ENCODE measurements at places on chromosomes 16 and 17. TPM values are rescaled to one million over a fixed set of nuclear protein-coding genes. Genes with fewer than 3 reads are reported as not detected.

DNA sequence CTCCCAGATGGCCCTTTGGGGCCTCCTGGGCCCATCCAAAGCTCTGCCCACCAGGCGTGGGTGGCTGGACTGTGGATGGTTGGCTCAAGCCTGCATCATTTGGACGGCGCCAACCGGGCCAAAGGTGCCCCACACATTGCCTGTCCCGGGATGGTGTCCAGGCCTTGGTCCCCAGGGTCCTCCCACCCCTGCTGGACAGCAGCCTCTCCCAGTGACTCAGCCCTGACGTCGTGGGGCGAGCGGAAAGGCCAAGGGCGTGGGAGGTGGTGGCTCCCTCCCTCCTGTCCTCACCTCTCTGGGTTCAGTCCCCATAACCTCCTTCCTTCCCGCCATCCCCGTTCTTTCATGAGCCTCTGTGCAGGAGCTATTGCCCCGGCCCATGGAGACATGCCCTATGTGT, 42.1 kb upstream of the DLX4 start:
- no peak for DNase-seq

OSGIN1 gene
- polyA plus RNA-seq = 0.32 TPM

- no peak for DNase-seq
Observed at GRCh38 chr17:3035968-3036280, 27.5 kb downstream of the OR1D5 start.

- no peak for DNase-seq
Observed at GRCh38 chr17:70158180-70158579, 11.2 kb upstream of the KCNJ2 start.

DNA sequence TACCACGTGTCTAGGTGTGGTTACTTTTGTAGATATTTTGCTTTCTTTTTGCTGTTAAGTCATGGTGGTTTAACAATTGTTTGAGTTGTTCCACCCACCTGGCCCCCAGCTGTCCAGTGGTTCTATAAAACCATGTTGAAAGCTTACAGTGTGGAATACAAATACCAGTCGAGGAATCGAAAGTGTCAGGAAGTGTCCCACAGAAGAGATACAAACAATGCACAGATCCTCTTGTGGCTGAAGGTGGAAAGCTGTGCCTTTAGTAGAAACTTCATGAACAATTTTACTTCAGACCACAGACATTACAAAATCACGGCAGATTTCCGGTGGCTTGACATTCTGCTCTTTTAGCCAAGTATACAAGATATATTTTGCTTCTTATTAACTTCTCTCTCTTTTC, 782.4 kb upstream of the SOX9 start:
- no peak for DNase-seq

DNA sequence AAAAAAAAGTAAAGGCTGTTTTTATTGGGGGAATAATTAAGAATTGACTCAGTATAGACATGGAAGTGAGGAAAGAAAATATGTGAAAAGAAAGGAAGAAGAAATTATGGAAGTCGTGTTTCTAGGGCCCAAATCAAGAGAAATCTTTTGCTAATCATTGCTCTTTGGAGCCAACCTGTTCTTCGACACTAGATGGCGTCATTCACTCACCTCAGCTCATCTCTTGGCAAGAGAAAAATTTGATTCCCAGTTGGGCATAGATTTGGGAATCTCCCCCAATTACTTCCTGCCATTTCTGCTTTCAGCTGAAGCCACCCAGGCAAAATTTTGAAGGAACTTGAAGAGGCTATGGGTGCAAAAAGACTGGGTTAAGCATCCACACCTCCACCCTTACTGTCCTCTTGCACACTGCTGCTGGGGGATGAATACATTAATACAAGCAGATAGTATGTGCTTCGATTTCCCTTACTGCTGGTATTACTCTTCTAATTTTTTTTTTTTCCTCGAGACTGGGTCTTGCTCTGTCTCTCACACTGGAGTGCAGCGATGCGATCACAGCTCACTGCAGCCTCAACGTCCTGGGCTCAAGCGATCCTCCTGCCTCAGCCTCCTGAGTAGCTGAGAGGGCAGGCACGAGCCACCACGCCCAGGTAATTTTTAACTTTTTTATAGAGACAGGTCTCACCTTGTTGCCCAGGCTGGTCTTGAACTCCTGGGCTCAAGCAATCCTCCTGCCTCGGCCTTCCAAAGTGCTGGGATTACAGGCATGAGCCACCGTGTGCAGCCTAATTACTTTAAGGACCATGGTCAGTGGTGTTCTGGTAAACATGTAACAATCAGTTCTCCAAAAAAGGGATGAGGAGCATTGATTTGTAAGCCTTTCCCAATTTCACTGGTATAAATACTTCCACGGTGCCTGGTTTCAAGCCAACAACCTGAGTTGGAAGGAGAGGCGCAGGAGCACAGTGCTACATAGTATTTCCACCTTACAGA, 13.5 kb downstream of the PSMD7 start:
- DNase-seq = peak; percentile 76

GCGR gene
- polyA plus RNA-seq = 0.92 TPM

CFAP97D1 gene
- not detected for polyA plus RNA-seq

NPLOC4 gene
- polyA plus RNA-seq = 24.1 TPM

XAF1 gene
- polyA plus RNA-seq = not detected

GRCh38 chr17:82355770-82356427, 3.1 kb upstream of the TEX19 start:
- DNase-seq = no peak

DNA sequence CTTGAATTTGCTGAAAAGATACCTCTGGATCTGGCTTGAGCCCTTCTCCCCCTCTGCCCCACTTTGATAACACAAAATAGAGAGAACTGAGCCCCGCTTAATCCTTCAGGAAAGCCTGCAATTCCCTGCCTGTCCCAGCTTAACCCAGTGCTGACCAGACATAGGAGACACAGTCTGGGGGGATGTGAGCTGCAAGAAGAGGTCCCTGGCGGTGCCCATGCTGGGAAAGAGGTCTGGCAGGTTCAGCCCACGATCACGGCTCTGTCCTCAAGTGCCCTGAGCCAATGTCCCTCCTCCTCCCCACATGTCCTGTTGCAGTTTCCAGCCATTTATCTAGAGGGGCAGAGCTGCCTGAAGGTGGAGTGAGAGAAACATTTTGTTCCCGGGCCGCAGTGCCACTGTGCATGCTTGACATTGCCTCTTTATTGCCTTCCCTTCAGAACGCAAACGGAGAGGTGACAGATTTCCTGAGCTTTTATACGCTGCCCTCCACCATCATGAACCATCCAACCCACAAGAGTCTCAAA, 29.0 kb downstream of the PLCD3 start:
- no peak for DNase-seq

DNA sequence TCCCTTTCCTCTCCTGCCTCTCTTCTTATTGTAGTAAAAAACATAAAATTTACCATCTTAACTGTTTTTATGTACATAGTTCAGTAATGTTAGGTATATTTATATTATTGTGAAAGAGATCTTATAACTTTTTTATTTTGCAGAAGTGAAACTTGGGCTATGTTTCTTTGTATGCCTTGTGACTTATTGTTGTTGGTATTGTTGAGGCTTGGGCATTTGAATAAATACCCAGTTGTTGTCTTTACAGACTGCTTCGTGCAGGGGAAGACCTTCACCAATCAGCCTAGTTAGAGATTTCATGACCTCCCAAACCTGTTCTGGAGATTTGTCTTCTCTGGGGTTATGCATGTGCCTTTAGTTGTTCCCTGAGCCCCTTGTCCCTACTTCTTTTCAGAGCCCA, 31.9 kb downstream of the REXO5 start:
- DNase-seq = no peak

GRCh38 chr16:49959552-49960277, 65.3 kb upstream of the CNEP1R1 start:
- no peak for DNase-seq

DNA sequence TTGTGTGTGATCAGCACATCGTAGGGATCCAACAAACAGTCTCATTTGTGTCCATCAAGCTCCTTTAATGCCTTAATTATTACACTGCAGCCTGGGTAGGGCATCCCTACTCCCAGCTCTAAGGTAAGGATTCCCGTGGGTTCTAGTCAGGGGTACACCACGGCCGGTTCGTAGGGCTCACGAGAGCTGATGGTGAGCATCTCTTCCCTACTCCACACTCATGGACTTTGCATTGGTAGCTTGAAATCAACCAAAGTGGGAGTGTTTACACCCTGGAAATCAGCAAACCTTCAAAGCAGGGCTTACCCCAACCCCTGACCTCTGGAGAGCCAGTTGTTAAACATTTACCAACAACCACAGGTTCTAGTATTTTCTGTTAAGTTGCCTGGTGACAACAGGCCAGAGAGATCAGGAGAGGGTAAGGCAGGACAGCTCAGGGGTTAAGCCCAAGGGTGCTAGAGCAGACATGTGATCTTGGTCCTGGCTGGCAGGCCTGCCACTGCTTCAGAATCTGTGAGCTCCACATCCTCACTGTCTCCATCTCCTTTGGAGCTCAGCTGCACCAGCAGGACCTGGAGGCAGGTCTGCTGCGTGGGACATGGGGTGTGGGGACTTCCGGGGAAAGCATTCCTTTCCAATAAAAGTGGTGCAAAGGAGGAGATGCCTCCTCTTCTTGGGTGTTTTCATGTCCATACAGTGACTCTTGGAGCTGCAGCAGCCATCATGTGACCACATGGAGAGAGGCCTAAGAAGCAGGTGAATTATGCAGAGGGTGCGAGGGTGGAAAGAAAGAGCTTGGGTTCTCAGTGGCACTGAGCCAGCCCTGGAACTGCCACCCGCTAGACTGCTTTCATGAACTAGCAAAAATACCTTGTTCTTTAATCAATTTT, 36.1 kb upstream of the ZCCHC14 start:
- no peak for DNase-seq

- DNase-seq = no peak
Observed at GRCh38 chr16:8943001-8943763, 20.5 kb downstream of the USP7 start.

GRCh38 chr16:1876468-1876867, 4.5 kb upstream of the MEIOB start:
- no peak for DNase-seq

- no peak for DNase-seq
Observed at GRCh38 chr17:83175822-83176622, 96.6 kb downstream of the METRNL start.

DNA sequence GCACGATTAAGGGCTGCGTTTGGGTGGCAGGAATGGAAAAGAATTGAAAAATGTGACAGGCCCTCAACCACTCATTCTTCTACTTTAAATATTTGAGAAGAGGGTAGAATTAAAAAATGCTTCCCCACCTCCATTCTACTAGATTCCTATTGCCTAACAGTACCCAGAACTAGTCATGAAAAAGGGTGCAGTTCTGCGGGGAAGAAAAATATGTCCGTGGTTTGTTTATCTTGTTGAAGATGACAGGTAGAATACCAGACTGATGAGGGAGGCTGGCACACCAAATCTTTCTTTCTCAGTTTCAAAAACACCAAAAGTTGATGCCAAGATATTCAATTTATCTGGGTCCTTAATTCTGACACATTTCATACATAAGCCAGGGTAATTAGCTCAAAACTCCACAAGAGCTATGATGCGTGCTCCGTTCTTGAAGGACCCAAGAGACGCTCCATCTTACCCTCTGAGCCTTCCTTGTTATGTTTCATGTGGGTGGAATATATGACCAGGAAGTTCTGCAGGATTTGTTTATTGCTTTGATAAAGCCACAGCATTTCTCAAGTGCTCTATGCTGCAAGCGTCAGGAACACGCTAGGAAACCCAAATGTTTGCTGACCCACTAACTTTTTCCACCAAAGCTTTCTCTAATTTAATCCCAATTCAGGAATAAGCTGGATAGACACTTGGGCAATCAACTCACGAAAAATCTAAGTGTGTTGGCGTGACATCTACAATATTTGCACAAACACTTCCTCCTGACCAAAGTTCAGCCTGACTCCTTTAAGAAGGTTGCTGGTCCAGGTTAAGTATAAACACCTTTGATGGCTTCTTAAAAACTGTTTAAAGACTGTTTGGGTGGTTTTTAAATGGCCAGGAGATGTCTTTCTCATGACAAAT, 20.6 kb upstream of the GAN start:
- no peak for DNase-seq

DNA sequence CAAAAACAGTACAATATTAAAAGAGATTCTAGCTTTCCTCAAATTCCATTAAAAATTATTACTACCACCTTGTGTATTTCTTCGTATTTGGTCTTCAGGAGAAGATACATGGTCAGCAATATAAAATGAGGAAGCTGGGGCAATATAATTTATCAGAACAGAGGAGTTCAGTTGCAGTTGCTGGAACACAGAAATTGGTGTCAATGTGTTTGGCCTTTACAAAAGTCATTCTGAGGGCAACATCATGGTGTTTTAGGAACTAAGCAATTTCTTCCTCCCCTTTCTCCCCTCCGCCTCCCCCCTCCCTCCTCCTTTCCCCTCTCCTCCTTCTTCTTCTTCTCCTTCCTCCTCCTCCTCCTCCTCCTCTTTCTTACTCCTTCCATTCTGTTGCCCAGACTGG, 102.1 kb downstream of the YPEL2 start:
- DNase-seq = no peak

PRPF8 gene
- polyA plus RNA-seq = 178 TPM

DNA sequence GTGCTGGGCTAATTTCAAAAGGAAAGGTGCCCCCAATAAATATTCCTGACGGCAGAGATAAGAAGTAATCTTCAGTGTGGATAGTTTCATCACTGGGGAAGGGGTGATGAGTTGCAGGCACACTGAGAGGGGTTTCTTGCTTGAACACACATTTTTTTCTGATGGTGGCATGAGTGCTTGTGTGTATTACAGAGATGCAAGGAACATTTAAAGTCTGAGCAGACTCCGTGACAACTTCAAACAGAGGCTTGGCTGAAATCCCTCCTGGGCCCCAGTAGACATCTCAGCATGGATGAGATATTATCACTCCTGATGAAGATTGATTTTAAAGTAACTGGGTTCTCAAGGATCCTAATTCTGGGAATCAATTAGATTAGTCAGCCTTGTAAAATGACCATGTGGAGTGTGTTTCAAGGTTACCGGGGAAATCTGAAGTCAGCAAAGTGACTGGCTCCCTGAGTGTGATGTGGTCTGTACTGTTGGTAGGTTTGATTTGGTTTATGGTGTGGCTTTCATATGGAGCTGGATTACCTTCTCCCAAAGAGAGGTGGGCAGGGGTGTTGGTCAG, 435.8 kb upstream of the EEF2KMT start:
- no peak for DNase-seq

DNA sequence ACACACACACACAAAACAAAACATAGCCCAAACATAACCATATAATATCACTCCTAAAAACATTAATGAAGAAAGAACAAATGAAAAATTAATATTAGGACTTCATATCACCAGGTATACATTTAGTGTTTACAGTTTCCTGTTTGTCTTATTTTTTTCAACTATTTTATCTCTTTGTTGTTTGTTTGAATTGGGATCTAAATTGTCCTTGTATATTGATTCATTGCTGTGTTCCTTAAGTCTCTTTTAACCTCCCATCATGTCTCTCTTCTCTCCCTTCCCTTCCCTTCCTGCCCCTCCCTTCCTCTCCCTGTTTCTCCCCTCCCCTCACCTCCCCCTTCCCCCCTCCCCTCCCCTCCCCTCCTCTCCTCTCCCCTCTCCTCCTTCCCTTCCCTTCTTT, 23.8 kb upstream of the CBLN1 start:
- no peak for DNase-seq

SMIM36 gene
- polyA plus RNA-seq = not detected

GRCh38 chr16:31177136-31177535, 2.8 kb upstream of the FUS start:
- DNase-seq = no peak
